ENCODE measurements at places on chromosomes 11 and 22.
A peak's percentile ranks its signal among the peaks of the same experiment; 100 is the strongest.

DNA sequence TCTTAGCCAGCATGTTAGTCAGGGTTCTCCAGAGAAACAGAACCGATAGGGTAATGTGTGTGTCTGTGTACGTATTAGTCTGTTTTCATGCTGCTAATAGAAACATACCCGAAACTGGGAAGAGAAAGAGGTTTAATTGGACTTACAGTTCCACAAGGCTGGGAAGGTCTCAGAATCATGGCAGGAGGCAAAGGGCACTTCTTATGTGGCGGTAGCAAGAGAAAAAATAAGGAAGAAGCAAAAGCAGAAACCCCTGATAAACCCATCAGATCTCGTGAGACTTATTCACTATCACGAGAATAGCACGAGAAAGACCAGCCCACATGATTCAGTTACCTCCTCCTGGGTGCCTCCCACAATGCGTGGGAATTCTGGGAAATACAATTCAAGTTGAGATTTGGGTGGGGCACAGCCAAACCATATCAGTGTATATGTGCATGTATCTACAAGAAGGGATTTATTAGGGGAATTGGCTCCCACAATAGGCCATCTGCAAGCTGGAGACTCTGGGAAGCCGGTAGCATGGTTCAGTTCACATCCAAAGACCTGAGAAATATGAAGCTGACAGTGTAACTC, 173.7 kb upstream of the NECTIN1 start:
- DNase-seq = no peak

DNA sequence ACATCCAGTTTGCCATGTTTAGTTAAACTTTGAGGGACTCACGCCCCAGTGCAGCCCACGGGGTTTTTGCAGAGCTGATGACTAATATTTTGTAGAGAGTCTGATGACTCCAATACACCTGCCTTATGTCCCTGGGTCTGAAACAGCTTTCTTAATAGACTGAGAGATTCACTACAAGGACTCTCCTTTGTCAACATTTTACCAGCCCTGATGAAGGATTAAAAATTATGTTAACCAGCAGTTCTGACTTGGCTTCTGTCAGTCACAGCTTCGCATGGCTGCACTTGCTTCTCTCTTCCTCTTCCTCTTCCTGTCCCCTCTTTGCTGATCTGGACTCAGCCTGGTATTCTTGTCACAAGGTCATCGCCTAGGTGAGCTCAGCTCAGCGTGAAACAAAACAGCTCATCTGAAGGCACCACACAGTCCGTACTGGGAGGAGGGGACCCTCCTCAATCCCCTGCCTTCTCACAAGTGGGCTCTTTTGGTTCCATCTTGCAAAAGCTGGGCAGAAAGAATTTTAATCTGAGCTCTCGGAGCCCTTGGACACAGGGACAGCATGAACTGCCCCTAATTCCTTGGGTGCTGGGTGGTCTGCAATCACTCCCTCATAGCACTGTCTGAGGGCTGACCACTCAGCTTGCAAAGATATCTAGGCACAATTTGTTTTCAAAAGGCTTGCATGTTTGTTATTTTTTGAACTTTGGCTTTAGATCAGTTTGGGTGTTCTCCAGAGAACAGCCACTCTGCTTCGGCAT, 38.1 kb upstream of the POU2AF1 start:
- DNase-seq = no peak

DNA sequence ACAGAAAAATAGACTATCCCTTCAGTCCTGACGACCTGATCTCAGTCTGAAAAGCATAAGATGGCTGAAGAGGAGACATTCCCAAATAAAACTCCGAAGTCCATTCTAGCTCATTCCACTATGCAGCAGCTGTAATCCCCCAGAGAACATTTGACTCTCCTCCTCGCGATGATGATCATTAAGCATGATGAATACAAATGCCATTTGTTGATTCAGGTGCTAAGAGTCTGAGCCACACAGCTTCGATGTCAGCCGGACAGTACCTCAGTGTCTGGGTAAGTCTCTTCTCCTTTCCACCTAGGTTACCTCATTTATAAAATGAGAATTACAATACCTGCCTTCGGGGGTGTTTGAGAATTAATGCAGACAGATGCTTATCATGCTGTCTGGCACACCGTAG, 94.8 kb downstream of the TENM4 start:
- DNase-seq = no peak

DNA sequence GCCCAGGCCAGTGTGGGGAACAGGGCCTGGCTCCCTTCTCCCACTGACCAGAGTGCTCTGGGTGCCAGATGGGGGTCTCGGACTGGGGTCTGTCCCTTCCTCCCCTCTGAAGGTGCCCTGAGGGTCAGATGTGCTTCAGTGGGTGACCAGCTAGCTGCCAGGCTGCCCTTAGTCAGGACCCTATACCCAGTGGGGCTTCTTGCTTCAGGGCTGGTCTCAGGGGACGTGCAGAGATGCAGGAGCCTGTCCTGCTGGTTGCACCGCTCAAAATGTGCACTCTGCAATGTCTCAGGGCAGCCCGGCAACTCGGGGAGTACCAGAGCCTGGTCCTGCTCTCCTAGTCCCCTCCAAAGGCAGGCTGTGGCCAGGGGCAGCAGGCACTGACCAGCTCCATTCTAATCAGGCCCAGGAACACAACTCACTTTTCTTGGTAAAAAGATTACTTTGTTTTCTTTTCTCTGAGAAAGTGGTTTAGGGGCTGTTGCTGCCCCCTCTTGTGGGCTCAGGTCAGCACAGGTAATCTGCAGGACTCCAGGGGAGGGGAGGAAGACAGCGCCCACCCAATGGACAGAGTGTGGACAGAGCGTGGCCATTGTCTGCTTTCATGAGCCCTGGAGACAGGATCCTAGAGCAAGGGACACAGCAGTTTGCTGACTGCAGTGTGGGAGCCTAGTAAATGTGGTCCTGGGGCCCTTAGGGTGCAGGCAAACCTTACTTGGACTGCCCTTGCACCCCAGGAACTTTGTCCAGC, 80.9 kb downstream of the MED15 start:
- no peak for DNase-seq

DNA sequence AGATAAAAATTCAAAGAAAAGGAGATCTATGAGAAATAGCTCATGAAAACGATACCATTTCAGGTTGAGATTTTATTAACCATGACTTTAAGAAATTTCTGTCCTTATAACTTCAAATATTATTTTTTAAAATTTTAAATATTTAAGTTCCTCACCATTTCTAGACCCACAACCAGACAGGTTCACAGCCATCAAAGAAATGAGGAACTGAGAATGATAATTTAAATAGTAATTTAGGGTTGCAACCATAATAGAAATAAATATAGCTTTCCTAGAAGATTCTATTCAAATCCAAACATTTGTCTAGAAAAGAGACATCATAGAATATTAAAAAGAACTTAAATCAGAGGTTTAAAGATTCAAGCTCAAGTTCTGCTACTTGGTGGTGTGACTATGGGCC, 5.9 kb upstream of the VWA5A start:
- no peak for DNase-seq

- no peak for DNase-seq
These were observed 37.8 kb downstream of the ARL14EP start for GRCh38 chr11:30360741-30361140.

GRCh38 chr11:1229471-1230120, 6.7 kb downstream of the MUC5B start:
- no peak for DNase-seq

DNA sequence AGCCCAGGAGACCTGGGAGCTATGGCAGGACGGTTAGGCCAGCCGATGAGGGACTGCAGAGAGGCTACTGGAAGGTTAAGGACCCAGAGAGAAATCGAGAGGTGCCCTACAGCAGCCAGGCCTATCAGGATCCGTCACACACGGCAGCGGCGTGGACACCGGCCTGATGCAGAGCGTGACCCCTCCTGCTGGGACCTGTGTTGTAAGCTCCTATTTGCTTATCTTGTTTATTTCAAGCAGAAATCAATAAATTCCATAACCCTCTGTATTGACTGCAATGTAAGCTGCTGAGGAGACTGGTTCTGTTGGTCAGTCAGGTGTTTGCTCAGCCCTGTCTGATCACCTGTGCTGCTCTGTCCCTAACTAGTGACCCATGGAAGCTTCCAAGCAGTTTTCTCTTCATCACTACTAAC, 39.9 kb downstream of the PPP2R1B start:
- DNase-seq = no peak

DNA sequence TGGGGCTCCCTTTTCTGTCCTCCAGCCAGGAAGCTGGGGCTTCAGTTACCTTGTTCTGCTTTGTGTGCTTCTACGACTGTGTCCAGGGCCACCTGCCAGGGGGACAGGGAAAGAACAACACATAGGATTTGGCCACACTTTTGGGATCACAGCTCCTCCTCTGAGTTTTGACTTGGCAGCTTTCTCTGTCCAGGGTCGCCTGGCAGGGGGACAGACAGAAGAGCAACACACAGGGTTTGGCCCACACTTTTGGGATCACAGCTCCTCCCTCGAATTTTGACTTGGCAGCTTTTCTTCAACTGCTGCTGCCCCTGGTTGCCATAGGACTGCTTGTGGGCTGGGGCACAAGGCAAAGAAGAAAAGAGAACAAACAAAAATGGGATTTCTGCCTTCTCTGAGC, 19.1 kb downstream of the INCENP start:
- DNase-seq = no peak

GRCh38 chr11:66051371-66051765, 796 bp upstream of the SF3B2 start:
- DNase-seq = no peak

DNA sequence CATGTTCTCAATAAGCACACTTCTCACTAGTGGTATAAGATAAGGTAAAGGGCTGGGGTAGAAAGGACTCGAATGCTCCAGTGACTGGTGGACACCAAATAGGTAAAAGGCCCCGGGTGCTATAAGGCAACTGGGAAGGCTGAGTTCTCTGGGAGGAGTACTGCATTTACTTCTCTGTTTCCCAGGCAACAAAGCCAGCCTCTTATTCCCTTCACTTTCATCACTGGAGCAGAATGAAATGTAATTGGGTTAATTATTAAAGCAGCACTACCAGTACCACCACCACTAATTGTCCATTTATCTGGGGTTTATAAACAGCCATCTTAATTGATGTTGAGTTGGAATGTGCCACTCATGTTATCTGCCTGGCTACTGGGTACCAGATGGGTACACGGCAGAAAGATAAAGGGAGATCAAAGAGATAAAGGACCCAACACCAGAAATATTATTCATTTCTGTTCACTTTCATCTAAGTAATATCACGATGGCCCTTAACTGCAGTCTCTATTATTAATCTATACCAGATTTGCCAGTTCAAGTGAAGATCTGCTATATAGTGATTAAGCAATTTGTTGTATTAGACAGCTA, 94.4 kb upstream of the CHRM4 start:
- DNase-seq = no peak

DNA sequence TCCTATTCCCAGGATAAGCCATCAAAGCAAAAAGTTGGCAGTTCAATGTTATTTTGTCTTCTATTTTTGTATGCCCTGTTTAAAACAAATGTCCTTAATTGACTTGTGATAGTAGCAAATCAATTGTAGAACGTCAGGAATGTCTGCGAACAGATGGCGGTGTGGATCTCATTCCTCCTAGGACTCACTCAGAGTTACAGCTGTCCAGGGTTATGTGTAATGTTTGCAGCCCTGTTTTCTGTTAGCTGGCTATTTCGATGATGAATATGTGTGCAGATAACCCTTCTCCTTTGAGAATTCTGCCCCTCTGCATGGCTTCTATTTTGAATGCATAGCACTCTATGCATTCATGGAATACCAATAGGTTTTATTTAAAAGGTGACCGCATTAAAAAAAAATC, 1248.0 kb upstream of the CNTN5 start:
- DNase-seq = peak; percentile 57

- no peak for DNase-seq
These were observed 113.7 kb downstream of the EFCAB6 start for GRCh38 chr22:43698403-43698802.

- peak; percentile 83 for DNase-seq
These were observed 69.6 kb downstream of the PPP2R1B start for GRCh38 chr11:111696556-111696955.

DNA sequence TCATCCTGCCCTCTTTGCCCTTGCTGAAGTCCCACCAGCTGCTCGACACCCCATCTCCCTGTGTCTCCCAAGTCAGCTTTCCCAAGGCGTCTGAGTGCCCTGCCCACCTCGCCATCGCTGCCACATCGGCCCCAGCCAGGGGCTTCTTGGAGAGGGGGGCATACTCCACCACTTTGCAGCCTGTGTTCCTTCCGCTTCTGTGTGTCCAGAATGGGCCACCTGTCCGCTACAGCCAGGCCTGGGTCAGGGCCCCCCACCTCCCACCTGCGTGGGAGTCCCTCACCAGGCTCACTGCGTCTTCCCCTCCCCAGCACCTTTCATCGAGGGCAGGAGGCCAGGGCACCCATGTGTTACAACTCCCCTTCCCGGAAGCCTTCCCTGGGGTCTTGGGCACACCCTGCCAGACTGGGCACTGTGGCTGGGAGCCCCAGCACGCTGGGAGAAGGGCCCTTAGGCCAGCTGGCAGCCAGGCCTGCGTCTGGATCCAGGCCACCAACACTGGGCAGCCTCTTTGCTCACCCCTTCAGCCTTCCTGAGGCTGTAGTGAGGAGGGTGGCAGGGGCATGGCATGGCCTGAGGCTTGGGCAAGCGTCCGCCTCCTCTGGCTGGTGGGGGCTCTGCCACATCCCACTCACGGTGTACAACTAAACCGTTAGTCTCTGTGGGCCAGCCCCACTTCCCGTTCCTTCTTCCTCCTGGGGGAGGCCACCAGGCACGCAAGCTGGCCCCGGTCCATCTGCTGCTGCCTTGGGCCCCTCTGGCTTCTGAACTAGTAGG, 13.4 kb downstream of the CPT1A start:
- DNase-seq = no peak

DNA sequence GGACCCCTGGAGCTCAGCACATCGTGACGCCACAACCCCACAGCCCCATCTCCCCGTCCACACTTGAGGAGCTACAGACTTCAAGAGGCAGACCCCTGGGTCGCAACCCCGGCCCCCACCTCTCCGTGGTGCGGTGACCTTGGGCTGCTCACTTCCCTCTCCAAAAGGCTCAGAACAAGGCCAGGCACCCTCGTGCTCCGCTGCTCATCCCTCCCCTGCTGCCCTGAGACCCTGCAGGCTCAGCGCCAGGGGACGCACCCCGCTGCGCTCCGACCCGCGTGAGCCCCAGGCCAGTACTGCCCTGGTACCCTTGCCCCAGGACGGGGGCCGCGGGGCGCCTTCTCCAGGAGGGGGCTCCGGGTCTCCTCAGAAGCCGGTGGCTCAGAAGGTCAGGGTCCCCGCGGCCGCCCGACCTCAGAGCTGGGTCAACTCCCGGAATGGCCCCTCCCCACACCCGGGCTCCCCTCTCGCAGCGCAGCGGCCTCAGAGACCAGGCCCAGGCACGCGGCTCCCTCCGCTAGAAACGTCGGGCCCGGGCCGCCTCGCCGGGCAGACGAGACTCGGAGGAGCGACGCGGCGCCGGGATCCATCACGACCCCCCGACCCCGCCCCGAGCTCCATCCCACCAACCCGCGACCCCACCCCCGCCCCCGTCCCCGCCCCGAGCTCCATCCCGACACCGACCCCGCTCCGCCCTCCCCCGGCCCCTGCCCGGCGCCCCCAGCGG, 563 bp downstream of the GATD1 start:
- DNase-seq = no peak

GRCh38 chr11:102289592-102289991, 27.7 kb upstream of the BIRC3 start:
- DNase-seq = no peak

- peak; percentile 45 for DNase-seq
These were observed 36.8 kb upstream of the ADORA2A start for GRCh38 chr22:24390576-24390975.

GRCh38 chr22:47627556-47628253, 865.3 kb downstream of the TBC1D22A start:
- DNase-seq = no peak
